Nasal cavity respiratory epithelium epithelial cell of viscerocranial mucosa (primary cell): ENCODE measurements at places on chromosomes 2 and 18. TPM values are rescaled to one million over a fixed set of nuclear protein-coding genes. Genes with fewer than 3 reads are reported as not detected.

REG1B gene
- not detected in 2 replicates for total RNA-seq

CFAP221 gene
- total RNA-seq, result not detected in 2 replicates

IL1RL1 gene
- total RNA-seq, result 3.0 and 53.3 TPM in 2 replicates

MATN3 gene
- total RNA-seq, result 0.34 and 1.00 TPM in 2 replicates

CCDC141 gene
- total RNA-seq, result not detected in 2 replicates

TMEM198 gene
- 0.34 and 0.36 TPM in 2 replicates for total RNA-seq

PROM2 gene
- 14.0 and 101 TPM in 2 replicates for total RNA-seq

LBX2 gene
- total RNA-seq, result 0.68 and 1.00 TPM in 2 replicates

ALPP gene
- under 0.01 TPM in 1 of 2 replicates, not detected in the other for total RNA-seq

FAM98A gene
- total RNA-seq, result 42.0 and 57.7 TPM in 2 replicates

ILKAP gene
- 23.6 and 30.5 TPM in 2 replicates for total RNA-seq

PROKR1 gene
- total RNA-seq, result under 0.01 TPM in 1 of 2 replicates, not detected in the other

LOXL3 gene
- total RNA-seq, result 0.28 and 0.34 TPM in 2 replicates

FBXO41 gene
- 2.4 and 3.4 TPM in 2 replicates for total RNA-seq

TRABD2A gene
- total RNA-seq, result 1.00 and 1.4 TPM in 2 replicates

SCN9A gene
- 6.2 and 12.3 TPM in 2 replicates for total RNA-seq

R3HDM1 gene
- total RNA-seq, result 6.2 and 16.1 TPM in 2 replicates

ASB18 gene
- total RNA-seq, result not detected in 2 replicates

TEX44 gene
- total RNA-seq, result not detected in 2 replicates

SERPINB7 gene
- total RNA-seq, result 32.6 and 116 TPM in 2 replicates

UGT1A4 gene
- total RNA-seq, result under 0.01 and 1.8 TPM in 2 replicates

FAM136A gene
- total RNA-seq, result 24.5 and 24.9 TPM in 2 replicates

VSNL1 gene
- 2.1 and 11.7 TPM in 2 replicates for total RNA-seq

MSTN gene
- under 0.01 and 0.28 TPM in 2 replicates for total RNA-seq

DAPL1 gene
- 1.1 TPM in 1 of 2 replicates, not detected in the other for total RNA-seq

ATP6V1C2 gene
- total RNA-seq, result 0.68 and 1.9 TPM in 2 replicates

HOXD12 gene
- not detected in 2 replicates for total RNA-seq

SERPINB4 gene
- 1.7 and 63.5 TPM in 2 replicates for total RNA-seq

DUSP19 gene
- 0.34 and 1.1 TPM in 2 replicates for total RNA-seq

PTRHD1 gene
- total RNA-seq, result 7.5 and 13.0 TPM in 2 replicates

NAGK gene
- total RNA-seq, result 29.7 and 57.7 TPM in 2 replicates

FBXO36 gene
- 1.9 and 5.1 TPM in 2 replicates for total RNA-seq

SLC30A3 gene
- not detected in 2 replicates for total RNA-seq

DNAH7 gene
- under 0.01 and 0.14 TPM in 2 replicates for total RNA-seq

G6PC2 gene
- not detected in 2 replicates for total RNA-seq

CRYGC gene
- not detected in 2 replicates for total RNA-seq

SPAG16 gene
- total RNA-seq, result 14.4 and 23.4 TPM in 2 replicates

SFT2D3 gene
- total RNA-seq, result 3.8 and 4.1 TPM in 2 replicates

SATB2 gene
- 0.68 and 3.5 TPM in 2 replicates for total RNA-seq

MAL gene
- 1.6 and 4.1 TPM in 2 replicates for total RNA-seq

MOCOS gene
- 37.3 and 63.1 TPM in 2 replicates for total RNA-seq
